ENCODE measurements at places on chromosomes 6 and 20.

DNA sequence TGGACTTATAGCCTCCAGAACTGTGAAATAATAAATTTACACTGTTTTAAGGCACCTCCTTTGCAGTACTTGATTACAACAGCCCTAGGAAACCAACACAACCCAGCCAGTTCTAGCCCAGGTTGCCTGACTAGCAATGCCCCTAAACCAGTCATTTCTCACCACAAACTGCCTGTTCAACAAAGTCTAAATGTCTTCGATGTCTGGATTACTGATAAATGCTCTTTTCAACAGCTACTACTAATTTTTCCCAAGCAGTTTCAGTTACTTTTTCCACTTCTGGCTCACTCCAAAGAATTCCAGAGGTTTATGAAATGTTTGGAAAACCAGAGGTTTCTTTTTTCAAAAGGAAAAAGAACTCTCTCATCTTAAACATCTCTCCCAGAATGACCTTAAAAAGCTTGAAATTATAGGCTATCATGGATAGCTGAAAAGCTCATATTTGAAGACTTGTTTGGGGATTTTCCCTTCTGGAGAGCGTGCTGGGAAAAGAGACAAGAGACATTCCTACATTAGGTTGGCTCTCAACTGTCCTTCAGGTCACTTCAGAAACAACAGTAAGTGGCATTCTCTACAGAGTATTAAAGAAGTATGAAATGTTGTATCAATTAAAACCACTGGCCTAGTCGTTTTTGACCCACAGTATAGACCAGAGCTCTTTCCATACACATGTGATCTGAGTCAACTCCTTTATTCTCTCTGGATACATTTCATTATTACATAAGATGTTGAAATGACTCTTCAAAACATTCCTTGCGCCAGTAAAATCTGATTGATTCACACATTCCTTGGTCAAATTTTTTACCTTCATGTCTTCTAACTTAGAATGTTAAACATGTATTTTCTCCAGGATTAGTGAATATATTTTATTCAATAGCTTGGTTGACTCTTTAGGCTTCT is 265.9 kb downstream of the COL12A1 start:
- no peak for DNase-seq

GRCh38 chr6:137390334-137390733 is 103.9 kb downstream of the OLIG3 start:
- DNase-seq = peak; percentile 28

DNA sequence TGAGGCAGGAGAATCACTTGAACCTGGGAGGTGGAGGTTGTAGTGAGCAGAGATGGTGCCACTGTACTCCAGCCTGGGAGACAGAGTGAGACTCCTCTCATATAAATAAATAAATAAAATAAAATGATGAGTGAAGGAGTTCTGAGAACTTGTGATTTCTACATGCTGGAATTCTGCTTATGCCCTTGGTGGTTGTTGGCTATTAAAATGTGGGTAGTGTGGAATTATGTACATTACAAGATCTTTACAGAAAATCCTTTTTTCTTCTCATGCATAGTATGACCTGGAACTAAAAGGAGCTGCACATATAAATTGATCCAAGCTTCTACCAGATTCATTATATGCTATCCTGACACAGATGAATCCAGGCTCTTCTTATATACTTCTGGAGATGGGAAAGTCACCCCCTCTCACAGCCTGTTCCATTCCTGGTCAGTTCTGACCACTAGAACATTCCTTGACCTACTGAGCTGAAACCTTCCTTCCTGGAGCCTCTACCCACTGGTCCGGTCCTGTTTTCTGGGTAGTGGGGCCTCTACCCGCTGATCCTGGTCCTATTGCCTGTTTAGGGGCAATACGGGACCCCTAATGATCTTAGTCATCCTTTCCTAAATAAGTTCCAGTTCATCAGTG is 37.7 kb upstream of the TAF8 start:
- no peak for DNase-seq

GRCh38 chr20:430091-430999 is 22.2 kb downstream of the RBCK1 start:
- no peak for DNase-seq

DNA sequence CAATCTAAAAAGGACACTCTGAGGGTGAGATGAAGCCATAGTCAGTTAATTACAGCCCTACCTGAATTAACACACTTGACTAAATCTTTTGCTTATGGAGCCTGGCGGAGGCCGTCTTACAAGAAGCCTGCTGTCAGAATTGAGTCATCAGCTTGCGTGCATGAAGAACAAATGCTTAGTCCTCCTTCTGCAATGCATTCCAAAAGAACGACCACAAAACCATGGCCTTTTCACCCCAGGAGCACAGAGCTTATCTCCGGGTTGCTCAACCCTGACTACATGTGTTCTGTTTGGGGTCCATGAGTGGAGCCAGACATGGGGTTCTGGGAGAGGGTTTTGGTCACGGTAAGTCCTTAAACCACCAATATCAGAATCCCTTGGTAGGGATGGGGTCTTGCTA is 318.1 kb downstream of the CLIC5 start:
- DNase-seq = no peak

DNA sequence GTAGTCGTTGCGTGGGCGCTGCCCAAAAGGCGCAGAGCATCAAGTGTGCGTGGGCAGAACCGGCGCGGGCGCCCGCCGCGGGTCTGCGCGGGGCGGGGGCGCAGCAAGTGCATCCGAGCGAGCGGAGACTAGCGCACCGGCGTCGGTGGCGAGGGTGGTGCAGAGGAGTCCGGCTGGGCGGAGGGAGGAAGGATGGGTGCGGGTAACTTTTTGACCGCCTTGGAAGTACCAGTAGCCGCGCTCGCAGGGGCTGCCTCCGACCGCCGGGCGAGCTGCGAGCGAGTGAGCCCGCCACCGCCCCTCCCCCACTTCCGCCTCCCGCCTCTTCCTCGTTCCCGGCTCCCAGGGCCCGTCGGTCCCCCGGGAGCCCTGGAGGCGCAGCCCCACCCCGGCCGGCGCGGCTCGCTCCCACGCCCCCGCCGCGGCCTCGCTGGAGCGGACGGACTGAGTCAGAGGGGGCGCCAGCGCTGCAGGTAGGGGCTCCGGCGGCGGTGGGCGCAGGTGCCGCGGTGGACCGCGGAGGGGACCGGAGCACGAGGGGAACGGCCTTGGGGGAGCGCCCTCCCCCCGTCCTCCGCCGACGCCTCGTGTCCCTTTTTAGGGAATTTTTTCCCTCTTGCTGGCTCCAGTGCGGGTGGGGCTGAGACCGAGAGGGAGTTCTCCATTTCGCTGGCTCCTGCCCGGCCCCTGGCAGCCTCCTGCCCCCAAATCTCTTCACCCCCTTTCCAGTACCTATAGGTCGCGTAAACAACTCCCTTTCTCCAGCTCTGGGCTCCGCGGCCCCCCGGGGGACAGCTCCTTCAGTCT is 1.6 kb upstream of the DBNDD2 start:
- no peak for DNase-seq

GRCh38 chr20:1298166-1298565 is 30.8 kb downstream of the SDCBP2 start:
- no peak for DNase-seq

DNA sequence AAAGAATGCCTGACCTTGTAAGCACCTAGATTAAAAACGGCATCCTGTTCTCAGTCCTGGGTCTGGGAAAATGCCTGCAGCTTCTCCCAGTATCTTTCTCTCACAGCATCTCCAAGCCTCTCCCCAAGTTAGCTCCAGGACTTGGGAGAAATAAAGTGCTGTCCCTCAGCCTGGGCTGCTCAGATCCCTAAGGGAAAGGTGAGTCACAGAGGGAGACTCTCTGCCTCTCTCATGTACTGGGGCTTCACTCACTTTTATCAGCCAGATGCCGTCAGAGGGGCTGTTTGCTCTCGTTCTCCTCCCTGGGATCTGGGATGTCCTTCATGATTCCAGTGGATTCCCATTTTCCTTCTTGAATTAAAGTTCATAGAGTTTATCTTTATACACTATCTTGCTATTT is 293.6 kb downstream of the COL12A1 start:
- DNase-seq = no peak

DNA sequence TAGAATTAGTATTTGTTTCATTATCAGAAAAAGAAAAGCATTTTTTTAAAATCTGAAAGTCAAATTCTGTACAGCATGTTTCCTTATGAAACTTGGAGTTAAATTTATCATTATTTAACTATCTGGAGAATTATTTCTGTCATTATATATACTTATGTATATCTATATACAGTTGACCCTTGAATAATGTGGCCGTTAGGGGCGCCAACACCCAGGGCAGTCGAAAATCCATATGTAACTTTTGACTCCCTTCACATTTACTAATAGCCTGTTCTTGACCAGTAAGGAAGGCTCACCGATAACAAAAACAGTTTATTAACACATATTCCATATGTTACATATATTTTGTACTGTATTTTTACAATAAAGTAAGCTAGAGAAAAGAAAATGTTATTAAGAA is 341.2 kb downstream of the ADGRB3 start:
- DNase-seq = no peak

DNA sequence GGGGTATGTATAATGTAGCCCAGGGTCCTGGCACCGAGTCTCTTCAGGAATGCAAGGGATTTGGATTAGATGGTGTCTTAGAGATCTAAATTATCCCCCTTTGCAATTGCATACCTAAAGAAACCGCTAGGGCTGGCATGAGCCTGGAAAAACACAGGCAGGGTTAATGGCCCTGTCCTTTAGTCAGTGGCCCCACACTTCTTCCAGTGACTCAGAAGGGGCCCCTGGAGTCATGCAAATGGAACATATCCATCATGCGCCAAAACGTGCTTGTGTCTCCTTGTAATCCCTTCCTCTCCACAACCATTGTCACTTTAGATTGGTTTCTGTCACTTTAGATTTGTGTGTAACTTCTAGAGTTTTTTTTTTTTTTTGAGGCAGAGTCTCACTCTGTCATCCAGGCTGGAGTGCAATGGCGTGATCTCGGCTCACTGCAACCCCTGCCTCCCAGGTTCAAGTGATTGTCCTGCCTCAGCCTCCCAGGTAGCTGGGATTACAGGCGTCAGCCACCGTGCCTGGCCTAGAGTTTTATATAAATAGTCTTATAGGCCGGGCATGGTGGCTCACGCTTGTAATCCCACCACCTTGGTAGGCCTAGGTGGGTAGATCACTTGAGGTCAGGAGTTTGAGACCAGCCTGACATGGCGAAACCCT is 8.7 kb upstream of the MYBL2 start:
- DNase-seq = no peak

DNA sequence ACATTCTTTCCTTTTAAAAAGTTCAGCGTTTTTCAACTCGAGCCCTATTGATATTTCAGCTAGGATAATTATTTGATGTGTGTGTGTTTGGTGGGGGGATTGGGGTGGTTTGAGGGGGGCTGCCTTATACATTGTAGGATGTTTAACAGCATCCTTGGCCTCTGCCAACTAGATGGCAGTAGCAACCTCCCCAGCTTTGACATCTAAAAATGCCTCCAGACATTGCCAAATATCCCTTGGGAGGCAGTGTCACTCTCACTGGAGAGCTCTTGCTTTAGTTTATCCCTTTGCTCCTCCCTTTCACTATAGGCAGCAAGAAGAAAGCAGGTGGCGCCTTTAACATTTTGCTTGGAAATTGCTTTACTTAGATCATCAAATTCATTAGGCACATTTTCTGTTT is 14.6 kb upstream of the TP53TG5 start:
- DNase-seq = no peak

GRCh38 chr6:71482742-71483141 is 194.1 kb downstream of the OGFRL1 start:
- DNase-seq = no peak

- no peak for DNase-seq
These were observed 63.9 kb downstream of the PTPN1 start for GRCh38 chr20:50574108-50574507.

- no peak for DNase-seq
These were observed 2.9 kb upstream of the RAB22A start for GRCh38 chr20:58306421-58307261.

GRCh38 chr6:63392092-63392724 is 72.4 kb upstream of the LGSN start:
- DNase-seq = no peak

DNA sequence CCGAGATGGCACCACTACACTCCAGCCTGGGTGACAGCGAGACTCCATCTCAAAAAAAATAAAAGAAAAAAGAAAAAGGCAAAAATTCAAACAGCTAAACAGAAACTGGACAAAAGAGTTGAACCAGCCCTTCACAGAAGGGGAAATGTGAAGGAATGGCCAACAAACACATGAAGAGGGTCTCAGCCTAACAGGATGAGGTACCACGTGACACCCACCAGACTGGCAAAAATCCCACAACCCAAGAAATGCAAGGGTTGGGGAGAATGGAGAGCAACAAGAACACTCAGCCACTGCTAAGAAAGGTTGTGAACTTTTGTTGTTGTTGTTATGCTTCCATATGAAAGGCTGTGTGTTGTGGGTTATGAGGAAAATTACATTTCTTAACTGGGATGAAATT is 357.7 kb downstream of the PREX1 start:
- no peak for DNase-seq

DNA sequence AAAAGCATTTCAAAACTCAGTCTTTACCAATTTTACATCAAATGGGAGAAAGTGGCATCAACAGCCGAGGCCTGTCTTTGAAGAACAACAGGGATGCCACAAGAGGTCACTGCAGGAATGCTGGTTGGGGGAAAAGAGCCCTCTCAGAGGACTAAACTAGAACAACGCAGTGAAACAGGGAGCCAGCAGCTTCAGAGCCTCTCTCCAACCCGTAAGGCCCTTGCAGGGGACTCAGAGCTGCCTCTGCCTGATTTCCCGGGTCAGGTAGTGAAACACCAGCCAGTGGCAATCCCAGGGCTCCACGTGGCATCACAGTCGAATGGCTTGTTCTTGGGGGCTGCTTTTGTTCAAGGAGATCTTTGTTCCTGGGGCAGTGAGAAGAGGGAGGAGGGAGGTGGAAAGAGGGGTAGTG is 55.0 kb upstream of the KCNK16 start:
- DNase-seq = no peak

DNA sequence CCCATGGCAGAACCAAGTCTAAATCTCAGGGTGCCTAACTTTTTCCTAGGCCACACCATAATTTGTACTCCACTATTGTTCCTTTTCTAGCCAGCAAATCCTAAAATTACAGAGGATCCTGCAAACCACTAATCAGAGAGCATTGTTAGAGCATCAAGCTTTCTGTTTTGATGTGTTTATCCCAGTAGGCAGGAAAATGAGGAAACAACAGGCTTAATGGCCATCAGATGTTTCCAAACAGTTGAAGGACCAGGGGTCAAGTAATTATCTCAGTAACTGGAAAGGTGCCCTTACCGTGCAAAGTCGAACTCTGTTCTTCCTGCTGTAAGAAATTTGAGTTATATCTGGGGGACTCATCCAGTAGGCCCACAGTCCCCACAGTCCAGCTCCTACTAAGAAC is 58.7 kb downstream of the RALY start:
- no peak for DNase-seq

- DNase-seq = no peak
These were observed 86.1 kb downstream of the SIM1 start for GRCh38 chr6:100378576-100378975.

- no peak for DNase-seq
These were observed 75.8 kb downstream of the CDH22 start for GRCh38 chr20:46232539-46232938.

- no peak for DNase-seq
These were observed 11.1 kb upstream of the SLC4A11 start for GRCh38 chr20:3250091-3250504.

DNA sequence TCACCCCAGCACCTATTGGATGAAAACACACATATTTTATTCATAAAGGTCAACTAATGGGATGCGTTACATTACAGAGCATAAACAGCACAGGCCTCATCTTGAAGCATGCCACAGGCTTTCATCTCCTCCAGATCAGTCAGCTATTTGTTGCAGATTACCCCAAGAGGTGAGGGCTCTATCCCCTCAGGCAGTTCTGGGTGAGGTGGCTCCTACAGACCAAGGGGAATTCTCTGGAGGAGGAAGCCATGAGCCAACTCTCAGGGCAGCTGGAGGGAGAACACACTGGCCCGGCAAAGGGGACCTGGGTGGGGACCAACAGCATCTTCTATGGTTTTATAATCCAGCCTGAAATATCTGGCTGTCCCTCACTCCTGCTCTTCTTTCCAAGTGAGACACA is 126.4 kb upstream of the BTBD3 start:
- no peak for DNase-seq

All from NCI-H1417 treated with DMSO at 0.1 percent for 48 hours (cell line).